Natural killer cell treated with Interleukin-12 subunit alpha and Interleukin-12 subunit beta and Interleukin-15 and Interleukin-18, amount 100 ng/mL, for 72 hours (primary cell): ENCODE measurements at places on chromosomes 7 and 10. TPM values are rescaled to one million over a fixed set of nuclear protein-coding genes. Genes with fewer than 3 reads are reported as not detected.

EEPD1 gene
- 0.26 TPM for total RNA-seq

KNDC1 gene
- total RNA-seq = 0.05 TPM

SPDYE9 gene
- not detected for total RNA-seq

- DNase-seq = no peak
These were observed 19.4 kb downstream of the C1GALT1 start for GRCh38 chr7:7201578-7202374.

PRPS1L1 gene
- total RNA-seq = not detected

DNA sequence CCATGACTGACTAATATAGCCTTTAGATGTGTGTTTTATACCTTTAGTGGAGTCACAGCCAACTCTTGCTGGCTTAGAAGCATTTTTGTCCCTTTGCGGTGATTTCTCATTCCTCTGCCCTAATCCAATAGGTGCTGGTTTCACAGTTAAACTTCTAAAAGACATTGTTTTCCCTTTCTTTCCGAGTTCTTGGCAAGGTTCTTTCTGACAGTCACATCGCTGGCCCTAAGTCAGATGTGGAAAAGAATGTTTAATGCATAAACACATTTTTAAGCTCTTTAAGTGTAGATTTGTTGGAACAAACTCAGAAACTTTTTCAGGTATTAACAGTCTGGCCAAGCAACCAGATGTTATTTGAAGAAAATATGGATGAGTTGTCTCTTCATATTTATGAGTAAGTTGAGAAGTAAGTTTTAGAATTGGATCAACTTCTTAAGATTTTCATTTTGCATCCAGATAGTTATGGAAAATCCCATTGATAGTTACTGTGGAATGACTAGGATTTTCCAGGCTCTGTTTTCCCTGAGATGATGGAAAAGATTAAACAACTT lies 4.1 kb downstream of the EPDR1 start:
- no peak for DNase-seq

- no peak for DNase-seq
These were observed 59.1 kb upstream of the ZNF32 start for GRCh38 chr10:43707770-43708169.

DNA sequence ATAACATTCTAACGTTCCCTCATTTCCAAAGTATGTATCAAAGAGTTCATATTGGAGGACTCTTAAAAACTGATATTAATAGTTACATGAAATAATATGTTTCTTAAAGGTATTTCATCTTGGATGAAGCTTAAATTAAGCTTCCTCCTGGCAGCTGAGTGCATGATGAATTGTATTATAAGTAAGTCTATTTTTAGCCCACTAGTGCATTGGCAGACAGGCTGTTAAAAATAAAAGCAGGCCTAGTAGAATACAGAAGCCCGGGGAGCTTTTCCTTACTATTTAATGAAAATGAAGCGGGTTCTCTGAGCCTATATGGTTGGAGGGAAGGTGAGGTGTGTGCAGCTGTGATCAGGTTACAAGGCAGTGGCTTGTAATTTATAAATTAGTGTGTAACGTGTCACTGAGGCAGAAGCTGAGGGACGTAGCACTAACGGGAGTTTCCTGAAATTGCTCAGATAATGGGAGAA lies 130.7 kb upstream of the KMT2E start:
- no peak for DNase-seq

HOXA6 gene
- total RNA-seq = 0.81 TPM

DNA sequence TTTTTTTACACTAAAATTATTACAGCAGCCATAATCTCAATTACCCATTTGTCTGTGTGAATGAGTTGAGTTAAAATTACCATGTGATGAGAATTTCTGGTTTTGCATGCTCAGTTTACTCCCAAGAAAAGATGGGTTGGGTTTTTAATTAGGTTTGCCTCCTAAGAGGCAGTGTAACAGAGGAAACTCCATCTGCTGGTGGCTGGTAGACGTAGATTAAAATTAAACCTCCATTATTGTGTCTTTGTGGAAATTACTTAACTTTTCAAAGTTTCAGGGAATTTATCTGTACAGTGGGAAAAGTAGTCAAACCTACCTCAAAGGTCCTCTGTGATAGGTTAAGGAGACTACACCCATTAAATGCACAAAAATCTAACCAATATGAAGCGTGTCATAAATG lies 954.2 kb downstream of the PCDH15 start:
- no peak for DNase-seq

PIK3CG gene
- total RNA-seq = 80.7 TPM

ASAH2 gene
- total RNA-seq = 6.1 TPM

GRCh38 chr10:103901299-103901698 lies 16.7 kb downstream of the STN1 start:
- DNase-seq = no peak

GRCh38 chr10:118958984-118959925 lies 70.3 kb upstream of the NANOS1 start:
- DNase-seq = no peak

LIPK gene
- total RNA-seq = not detected

LRRC18 gene
- not detected for total RNA-seq

DNA sequence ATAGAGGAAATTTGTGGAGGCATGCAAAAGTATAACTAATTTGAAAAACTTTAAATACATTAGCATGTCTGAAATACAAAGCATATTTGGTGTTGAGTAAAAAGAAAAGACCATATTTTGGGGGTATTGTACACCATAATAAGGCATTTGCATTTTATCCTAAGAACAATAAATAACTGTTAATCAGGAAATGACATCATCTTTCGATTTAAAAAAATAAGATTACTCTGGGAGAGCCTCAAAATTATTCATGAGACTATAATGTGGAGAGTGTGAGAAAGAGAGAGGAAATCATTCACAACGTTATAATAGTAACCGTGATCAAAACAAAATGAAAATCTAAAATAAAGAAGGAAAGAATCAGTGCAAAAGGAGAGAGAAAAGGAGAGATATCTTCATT lies 712.3 kb upstream of the POT1 start:
- no peak for DNase-seq

CALHM1 gene
- total RNA-seq = not detected
